ENCODE measurements at places on chromosomes 7 and 10.
A peak's percentile ranks its signal among the peaks of the same experiment; 100 is the strongest.

GRCh38 chr7:15046861-15047260 is 144.3 kb upstream of the DGKB start:
- no peaks in the 10 kb centered on the region for H3K4me1 ChIP-seq
- DNase-seq = peak; percentile 17
- H3K4me3 ChIP-seq = no peak overlapping the region
- no peaks in the 10 kb centered on the region for H3K36me3 ChIP-seq
- no peaks in the 10 kb centered on the region for H3K27me3 ChIP-seq
- H3K27ac ChIP-seq = no peak overlapping the region

- H3K36me3 ChIP-seq = no peaks in the 10 kb centered on the region
- H3K27me3 ChIP-seq = no peaks in the 10 kb centered on the region
- DNase-seq = no peak
- no peak overlapping the region for H3K4me3 ChIP-seq
- no peak overlapping the region for H3K27ac ChIP-seq
These were observed 34.1 kb upstream of the NMT2 start for GRCh38 chr10:15202639-15203038.

GRCh38 chr7:142788303-142789289 is 17.8 kb downstream of the PRSS2 start:
- no peak overlapping the region for H3K27ac ChIP-seq
- no peak overlapping the region for H3K4me3 ChIP-seq
- H3K36me3 ChIP-seq = no peaks in the 10 kb centered on the region
- DNase-seq = no peak
- H3K4me1 ChIP-seq = no peaks in the 10 kb centered on the region

GRCh38 chr7:106216923-106217542 is 67.8 kb downstream of the NAMPT start:
- no peak overlapping the region for H3K4me3 ChIP-seq
- H3K27me3 ChIP-seq = no peaks in the 10 kb centered on the region
- H3K4me1 ChIP-seq = no peaks in the 10 kb centered on the region
- DNase-seq = peak; percentile 66
- H3K36me3 ChIP-seq = no peaks in the 10 kb centered on the region

GRCh38 chr7:72161534-72161933 is 250.6 kb downstream of the CALN1 start:
- no peak overlapping the region for H3K4me3 ChIP-seq
- H3K27ac ChIP-seq = no peak overlapping the region
- no peak for DNase-seq
- H3K4me1 ChIP-seq = no peaks in the 10 kb centered on the region
- no peaks in the 10 kb centered on the region for H3K36me3 ChIP-seq

- H3K27ac ChIP-seq = no peak overlapping the region
- H3K36me3 ChIP-seq = no peaks in the 10 kb centered on the region
- H3K27me3 ChIP-seq = no peaks in the 10 kb centered on the region
- H3K4me1 ChIP-seq = no peaks in the 10 kb centered on the region
These were observed 95.5 kb downstream of the PPP1R17 start for GRCh38 chr7:31782411-31782991.
